ENCODE measurements at places on chromosomes 16 and 17.

DNA sequence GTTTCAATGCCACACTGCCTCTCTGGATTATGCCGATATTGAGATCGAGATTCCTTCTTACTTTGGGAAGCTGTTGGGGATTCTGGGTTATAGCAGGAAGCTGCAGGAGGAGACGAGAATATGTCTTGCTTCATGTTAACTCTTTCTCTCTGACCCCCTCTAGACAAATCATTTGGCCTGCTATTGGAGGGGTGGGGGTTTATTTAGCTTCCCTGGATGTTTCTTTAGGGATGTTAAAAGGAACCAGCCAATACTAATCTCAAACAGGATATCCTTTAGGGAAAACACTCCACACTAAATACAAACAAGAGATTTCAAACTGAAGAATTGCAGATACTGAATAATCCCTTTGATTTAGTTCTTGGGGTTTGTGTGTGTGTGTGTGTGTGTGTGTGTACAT is 102.6 kb downstream of the TMEM100 start:
- DNase-seq, result no peak

GRCh38 chr17:68627956-68628575 is 26.9 kb upstream of the FAM20A start:
- no peak for DNase-seq

- no peak for DNase-seq
Observed at GRCh38 chr16:11063448-11064201, 119.3 kb downstream of the CLEC16A start.

DNA sequence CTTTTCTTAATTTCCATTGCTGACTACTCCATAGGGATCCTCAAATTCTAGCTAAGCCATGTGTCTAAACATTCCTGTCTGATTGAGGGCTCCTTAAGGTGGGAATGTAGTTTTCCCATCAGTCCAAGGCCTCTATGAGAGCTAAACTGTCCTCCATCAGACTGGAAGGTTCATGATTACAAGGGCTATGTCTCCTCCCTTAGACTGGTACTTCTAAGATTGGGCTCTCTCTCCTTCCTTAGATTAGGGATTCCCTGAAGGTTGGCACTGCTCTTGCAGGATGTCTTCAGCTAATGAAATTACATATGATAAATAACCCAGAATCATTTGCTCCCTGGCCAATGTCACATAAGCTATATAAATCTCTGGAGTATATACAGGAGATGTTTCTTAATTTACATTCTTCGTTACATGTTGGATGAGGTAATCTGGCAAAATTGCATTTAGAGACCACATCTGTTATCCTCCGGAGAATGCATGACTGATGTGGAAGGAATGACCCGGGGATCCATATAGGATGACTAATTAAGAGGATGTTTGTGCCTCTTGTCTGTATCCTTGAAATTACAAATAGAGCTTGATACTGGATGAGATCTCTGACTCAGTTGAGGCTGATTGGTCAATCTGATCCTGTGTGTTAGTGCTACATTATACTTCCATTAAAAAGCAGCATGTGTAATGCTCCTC is 14.2 kb downstream of the B4GALNT2 start:
- DNase-seq, result no peak

DNA sequence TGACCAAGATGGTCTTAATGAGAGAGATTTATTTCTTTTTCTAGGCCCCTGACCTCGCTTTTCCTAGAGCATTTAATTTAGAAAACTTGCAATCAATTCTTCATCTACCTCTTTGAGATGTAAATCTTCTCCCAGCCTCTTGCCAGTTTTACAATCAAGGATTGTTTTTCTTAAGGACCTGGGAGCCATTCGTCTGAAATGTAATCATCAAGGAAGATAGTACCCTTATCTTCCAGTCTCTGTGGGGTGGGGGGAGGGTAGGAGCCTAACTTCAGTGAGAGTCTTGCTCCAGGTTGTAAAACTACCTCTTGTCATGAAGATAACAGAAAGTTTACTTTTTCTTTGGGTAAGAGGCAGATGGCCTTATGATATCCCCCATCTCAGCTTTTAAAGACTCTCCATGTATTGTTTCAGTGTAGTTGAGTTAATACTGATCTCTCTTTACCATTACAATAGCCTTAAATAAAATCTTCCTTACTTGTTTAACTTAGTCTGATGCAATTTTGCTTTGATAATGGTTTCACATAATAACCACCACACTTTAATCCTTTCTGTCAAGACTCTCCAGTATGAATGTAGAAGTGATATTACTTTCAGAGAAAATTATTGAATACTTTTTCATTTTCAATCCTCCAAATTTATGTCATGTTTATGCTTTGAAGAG is 110.2 kb upstream of the CPHXL start:
- DNase-seq, result no peak

- no peak for DNase-seq
Observed at GRCh38 chr17:77101521-77102410, 39.0 kb upstream of the SEC14L1 start.

- DNase-seq, result no peak
Observed at GRCh38 chr16:84833144-84833500, 13.3 kb downstream of the CRISPLD2 start.

DNA sequence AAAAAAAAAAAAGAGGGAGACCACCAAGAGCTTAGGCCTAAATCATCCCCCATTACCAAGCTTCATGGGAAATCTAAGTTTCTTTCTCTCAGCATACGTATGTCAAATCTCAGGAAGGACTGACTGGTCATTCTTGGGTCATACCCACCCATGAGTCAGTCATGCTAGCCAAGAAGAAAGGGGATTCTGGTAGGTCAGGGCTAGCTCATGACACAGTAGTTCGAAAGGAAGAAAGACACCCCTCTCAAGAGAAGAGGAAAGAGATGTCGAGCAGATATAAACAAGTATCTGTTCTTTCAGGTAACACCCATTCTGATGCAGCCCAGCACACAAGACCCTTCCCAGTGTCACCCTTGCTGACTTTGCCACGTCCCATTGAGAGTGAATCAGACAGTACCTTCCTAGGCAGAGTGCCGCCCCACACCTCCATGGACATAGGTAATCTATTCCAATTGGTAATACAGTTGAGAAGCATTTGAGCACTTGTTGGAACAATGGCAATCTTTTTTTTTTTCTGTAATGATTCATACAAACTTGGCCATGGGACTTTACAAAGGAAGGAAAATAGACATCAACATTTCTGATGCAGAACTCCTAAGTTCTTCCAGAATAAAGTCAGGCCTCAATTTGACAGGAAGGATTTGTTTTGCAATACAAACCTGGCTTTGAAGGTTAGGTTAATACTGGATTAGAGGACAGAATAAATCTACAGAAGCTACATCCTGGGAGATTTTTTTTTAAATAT is 38.2 kb downstream of the COPRS start:
- no peak for DNase-seq

GRCh38 chr17:34006126-34006525 is 249.0 kb upstream of the CCL2 start:
- no peak for DNase-seq

Measured in hematopoietic multipotent progenitor cell treated with erythropoietin and hydrocortisone succinate and interleukin-3 and kit ligand, for 8 days (in vitro differentiated cells).